ENCODE measurements at places on chromosomes 7 and 10.
A peak's percentile ranks its signal among the peaks of the same experiment; 100 is the strongest.

DNA sequence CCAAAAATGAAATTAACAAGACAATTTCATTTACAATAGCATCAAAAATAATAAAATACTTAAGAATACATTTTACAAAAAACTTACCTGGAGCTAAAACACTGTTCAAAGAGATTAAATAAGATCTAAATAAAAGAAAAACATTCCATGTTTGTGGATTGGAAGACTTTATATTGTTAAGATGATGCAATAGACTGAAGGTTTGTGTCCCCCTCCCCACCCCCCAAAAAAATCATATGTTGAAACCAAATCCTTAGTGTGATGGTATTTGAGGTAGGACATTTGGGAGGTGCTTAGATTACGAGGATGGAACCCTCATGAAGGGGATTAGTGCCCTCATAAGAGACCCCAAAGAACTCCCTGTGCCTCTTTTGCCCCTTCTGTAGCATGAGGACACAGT is 117.6 kb downstream of the ZNF467 start:
- no peak for DNase-seq

- no peak for DNase-seq
These were observed 51.8 kb downstream of the HIPK2 start for GRCh38 chr7:139725858-139726484.

DNA sequence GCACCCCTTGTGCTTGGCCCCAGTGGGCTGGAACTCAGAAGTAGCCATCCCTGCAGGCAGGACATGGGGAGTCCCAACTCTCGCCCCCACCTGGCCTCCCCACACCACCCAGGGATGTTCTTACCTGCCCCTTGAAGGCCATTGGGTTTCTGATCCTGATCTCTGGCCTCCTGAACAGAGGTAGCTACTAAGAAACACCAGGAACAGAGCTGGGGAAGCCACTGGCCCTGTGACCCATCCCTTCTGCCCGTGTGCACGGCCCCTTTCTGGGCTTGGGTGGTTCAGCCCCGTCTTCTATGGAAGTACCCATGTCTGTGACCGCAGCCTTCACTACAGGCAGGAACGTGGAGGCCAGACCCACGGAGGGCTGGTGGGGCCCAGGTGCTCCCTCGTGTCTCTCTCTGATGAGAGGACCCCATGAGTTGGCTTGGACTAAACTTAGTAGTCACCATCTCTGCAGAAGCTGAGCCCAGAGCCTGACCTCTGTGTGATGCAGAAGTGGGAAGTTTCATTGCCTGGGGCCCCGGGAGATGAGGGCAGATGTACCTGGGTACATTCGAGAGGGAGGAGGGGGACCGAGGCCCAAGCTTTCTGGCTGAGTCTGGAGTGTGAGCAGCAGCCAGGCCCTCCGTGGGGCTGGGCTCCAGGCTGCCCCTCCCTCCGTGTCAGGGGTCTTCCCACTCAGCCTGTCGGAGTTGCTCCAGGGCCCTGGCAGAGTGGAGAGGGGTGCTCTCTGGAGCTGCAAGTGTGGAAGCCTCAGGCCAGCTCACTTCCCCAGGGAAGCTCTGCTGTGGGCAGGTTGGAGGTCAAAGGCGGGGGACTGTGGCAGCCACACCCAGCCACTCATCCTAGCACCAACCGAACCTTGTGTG is 81.0 kb downstream of the MKI67 start:
- DNase-seq: no peak

DNA sequence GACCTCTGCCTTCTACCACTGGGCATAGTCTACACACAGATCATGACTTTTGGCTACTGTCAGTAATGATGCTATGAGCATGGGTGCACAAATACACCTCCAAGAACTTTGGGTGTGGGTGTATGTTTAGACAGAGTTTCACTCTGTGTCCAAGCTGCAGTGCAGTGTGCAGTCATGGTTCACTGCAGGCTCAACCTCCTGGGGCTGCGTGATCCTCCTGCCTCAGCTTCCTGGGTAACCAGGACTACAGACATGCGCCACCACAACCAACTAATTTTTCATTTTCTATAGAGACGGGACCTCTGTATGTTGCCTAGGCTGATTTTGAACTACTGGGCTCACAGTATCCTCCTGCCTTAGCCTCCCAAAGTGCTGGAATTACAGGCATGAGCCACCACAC is 194.4 kb downstream of the NSUN6 start:
- no peak for DNase-seq

GRCh38 chr7:140039896-140040295 is 22.9 kb downstream of the PARP12 start:
- DNase-seq: no peak

DNA sequence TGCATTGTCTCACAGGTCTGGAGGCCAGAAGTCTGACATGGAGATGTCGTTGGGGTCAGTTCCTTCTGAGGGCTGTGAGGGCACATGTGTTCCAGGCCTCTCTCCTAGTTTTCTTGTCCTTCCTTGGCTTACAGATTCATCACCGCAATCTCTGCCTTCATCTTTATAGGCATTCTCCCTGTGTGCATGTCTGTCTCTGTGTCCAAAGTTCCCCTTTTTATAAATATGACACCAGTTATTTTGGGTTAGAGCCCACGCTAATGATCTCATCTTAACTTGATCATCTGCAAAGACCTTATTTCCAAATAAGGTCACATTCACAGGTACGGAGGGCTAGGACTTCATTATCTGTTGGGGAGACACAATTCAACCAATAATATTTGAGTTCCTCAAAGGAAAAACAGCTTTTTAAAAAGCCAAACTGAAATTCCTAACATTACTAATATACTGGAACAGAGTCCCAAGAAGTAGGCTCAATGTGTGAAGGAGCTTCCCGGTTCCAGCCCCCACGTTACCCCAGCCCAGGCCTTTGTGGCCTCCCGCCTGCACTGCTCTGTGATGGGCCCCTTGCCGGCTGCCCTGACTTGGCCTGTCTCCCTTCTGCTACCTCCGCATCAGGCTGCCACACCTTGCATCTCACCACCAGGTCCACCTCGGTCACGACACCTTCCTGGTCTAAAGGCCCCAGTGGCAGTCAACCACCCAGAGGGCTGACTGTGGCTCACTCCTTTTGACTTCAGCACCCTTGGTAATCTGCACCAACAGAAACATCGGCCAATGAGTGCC is 142.7 kb downstream of the KCNMA1 start:
- DNase-seq: no peak

DNA sequence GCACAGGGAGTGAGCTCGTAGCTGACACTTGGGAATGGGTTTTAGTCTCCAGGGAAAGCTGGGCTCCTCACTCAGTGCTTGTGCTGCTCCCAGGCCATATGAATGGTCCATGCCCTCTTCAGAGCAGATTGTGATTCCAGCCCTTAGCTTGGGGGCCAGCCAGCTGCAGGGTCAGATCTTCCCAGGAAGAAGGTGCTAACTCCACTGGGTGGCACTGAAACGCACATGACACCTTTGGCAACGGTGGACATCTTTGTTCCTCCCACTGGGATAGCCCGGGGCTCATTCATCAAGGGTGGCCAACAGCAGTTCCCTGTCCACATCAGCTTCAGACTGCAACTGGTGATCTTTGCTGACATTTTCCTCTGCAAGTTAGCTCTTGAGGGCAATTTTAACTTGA is 129.2 kb downstream of the DYNC2I1 start:
- no peak for DNase-seq

DNA sequence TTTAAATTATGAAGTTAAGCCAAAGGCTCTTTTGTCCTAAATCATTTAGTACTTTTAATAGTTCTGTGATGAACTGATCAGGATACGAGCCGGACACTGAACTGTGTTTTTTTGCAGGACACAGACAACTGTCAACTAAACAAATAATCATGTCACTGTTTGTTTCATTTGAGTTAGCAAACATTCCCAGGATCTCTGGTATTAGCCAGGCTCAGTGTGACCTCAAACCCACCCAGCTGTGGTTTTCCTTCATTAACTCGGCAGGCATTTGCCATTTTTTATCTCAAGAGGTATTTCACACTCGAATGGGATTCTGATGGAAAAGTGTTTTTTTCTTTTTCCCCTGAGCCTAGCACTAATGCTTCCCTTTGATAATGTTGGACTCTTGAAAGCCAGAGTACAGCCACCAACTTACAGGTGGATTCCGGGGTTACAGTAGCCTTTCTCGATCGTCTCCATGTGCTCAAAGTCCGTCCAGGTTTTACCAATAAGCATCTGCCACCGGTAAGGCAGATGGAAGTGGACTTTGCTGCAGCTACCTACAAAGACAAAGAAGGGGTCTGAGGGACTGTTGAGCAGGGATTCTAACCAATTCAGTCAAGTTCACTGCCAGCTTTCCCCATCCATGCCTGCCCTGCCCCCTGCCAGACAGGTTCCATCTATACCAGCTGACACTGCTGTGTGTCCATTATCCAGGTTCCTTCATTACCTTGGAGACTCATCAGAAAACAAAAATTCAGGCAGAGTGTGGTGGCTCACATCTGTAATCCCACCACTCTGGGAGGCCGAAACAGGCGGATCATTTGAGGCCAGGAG is 33.4 kb downstream of the ZC3HAV1 start:
- no peak for DNase-seq

GRCh38 chr10:110447886-110448285 is 49.8 kb upstream of the DUSP5 start:
- no peak for DNase-seq

DNA sequence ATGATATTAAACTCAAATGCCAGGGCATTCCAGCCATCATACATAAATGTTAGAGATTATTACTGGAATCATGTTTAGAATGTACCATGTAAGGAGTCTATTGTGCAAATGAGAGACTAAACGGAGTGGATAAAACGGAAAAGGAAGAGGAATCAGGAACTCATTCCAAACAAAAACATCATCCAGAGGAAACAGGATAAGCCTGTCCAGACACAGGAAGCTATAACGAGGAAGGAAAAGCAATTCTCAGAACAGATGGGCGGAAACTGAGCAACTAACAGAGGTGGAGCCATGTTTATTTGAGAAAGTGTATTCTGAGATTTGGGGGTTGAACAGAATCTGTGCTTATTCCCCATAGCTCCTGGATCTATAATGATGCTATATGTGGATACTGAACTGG is 52.3 kb upstream of the TRIM24 start:
- no peak for DNase-seq

GRCh38 chr10:27948186-27948585 is 50.7 kb downstream of the ODAD2 start:
- no peak for DNase-seq

- no peak for DNase-seq
These were observed 4.1 kb downstream of the IMPDH1 start for GRCh38 chr7:128405471-128406313.

GRCh38 chr7:81783818-81784217 is 14.0 kb upstream of the HGF start:
- DNase-seq: no peak

GRCh38 chr10:23676296-23676695 is 237.4 kb downstream of the OTUD1 start:
- no peak for DNase-seq

GRCh38 chr10:78225594-78225993 is 191.9 kb downstream of the RPS24 start:
- DNase-seq: no peak

GRCh38 chr7:152617056-152617455 is 58.9 kb downstream of the XRCC2 start:
- no peak for DNase-seq

- peak; percentile 50 for DNase-seq
These were observed at the start of gene SLC29A4 for GRCh38 chr7:5282543-5283316. Gene SLC29A4 (plus strand): TSS chr7:5282943. CDS start chr7:5287817, 4,874 bp downstream.
